Renal cortex interstitium (tissue), 15 donors: ENCODE measurements at places on chromosomes 3 and 15.

- DNase-seq, result no peak
Measured at GRCh38 chr3:111212511-111212910, 140.9 kb downstream of the NECTIN3 start.

DNA sequence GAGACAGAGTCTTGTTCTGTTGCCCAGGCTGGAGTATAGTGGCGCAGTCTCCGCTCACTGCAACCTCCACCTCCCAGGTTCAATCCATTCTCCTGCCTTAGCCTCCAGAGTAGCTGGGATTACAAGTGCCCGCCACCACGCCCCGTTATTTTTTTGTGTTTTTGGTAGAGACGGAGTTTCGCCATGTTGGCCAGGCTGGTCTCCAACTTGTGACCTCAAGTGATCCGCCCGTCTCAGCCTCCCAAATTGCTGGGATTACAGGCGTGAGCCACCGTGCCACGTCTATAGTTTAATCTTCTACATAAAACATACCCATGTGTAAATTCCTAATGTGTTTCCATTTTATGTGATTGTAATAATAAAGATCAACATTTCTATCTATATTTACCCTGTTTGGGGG lies 1.7 kb downstream of the GALK2 start:
- DNase-seq, result no peak

- no peak for DNase-seq
Measured at GRCh38 chr3:118846176-118846575, 188.5 kb downstream of the IGSF11 start.

DNA sequence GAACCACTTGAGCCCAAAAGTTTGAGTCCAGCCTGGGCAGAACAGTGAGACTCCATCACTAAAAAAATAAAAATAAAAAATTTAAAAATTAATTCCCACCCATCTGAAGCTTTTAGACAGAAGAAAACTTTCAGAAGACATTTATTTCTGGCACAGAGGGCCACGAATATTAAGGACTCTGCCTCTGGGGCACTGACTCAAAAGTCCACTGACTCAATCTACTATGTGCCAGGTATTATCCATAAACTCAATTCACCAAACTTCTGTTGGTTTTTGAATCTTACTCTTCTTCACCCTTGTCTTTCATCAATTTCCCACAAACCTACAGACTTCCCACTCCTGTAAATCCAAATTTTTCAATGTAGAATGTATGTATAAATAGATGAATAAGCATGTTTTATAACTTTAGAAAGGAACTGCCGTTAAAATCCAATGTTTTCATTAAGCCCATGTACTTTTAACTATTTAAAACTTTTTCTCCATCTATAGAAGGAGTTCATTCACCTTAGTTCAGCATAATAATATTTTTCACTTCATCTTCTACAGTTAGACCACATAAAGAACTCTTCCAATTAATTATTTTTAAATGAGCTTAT lies 19.9 kb downstream of the ATP13A3 start:
- DNase-seq, result no peak

DNA sequence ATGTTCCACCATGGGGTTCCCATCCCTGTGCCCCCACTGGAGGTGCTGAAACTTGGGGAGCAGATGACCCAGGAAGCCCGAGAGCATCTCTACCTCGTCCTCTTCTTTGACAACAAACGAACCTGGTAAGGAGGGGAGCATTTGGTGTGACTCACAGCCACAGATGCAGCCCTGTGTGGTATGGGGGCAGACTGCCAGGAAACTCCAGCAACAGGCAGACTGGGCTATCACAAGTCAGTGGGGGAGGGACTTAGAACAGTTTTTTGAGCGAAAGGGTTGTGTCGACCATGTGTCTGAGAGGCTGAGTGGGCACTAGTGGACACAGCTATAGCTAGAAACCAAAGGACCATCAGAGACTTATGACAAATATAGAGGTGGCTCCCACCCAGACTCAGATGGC lies 3.4 kb upstream of the OGG1 start:
- no peak for DNase-seq

- no peak for DNase-seq
Measured at GRCh38 chr15:28014623-28015200, 84.4 kb downstream of the OCA2 start.

DNA sequence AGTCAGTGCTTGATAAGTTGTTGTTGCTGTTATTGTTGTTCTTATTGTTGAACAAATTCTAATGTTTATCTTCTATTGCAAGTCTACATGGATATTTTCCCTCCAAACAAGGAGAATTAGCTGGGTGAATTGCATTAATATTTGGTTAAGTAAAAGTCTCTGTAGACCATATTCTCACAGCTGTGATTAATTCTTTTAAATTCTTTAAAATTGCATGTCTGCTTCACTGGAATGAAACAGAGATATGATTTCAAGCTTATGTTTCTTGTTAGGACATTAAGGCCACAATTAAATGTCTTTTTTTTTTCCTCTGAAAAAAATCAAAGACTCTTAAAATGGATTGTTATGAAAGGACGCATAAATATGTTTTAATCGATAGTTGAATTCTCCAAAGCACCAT lies 153.4 kb downstream of the EBLN2 start:
- no peak for DNase-seq

GRCh38 chr3:133457465-133458067 lies 57.7 kb downstream of the BFSP2 start:
- DNase-seq, result no peak

GRCh38 chr3:181969925-181970324 lies 258.2 kb downstream of the SOX2 start:
- DNase-seq, result no peak

DNA sequence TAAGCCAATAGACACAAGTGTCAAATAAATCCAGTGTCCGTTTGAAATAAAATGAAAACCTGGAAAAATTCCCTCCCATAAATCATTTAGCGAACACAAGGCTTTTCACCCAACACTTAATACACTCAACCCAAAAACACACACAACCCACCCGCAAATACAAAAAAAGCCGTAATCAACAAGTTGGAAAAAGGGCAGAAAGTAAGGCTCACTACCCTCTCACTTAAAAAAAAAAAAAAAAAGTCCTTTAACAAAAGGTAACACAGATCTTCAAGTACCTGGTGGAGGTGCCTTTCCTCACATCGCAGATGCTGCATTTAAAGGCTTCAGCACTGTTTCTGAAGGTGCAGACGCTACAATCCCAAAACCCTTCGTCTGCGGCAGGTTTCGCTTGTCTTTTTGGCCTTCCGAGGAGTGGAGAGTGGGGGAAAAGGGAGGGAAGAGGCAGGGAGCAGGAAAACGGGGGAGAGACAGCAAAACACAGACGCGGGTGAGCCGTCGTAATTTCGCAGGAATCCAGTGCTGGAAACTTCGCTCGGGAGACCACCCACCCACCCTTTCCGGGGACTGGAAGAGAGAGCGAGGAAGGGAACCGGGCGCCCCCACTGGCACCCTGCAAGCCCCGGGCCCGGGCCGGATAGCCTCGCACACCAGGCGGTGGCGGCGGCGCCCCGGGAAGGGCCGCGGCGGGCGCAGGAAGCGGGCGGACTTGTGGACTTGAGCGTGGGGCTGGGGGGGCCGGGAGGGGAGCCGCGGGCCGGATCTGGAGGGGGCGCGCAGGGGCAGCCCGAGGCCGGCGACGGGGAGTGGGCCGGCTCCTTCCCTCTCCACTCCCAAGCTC lies 401.8 kb downstream of the SHQ1 start:
- no peak for DNase-seq

DNA sequence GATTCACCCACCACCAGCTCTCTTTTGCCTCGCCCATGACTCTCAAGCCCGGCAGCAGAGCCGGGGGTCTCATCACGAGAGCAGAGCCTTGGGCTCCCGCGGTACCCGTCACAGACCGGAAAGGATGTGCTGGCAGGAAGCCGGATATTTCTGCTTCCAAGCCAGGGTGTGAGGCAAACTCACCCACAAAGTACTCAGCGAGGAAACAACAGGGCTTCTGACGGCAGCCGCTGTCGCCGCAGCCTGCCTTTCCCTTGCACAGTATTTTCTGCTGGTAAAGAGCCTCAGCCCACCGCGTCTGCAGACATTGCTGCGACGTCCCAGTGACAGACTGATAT lies 119.9 kb downstream of the NSMCE3 start:
- no peak for DNase-seq

- DNase-seq, result no peak
Measured at GRCh38 chr3:116069024-116069423, 376.3 kb downstream of the LSAMP start.

GRCh38 chr3:141454054-141454453 lies 32.8 kb upstream of the RASA2 start:
- DNase-seq, result no peak

DNA sequence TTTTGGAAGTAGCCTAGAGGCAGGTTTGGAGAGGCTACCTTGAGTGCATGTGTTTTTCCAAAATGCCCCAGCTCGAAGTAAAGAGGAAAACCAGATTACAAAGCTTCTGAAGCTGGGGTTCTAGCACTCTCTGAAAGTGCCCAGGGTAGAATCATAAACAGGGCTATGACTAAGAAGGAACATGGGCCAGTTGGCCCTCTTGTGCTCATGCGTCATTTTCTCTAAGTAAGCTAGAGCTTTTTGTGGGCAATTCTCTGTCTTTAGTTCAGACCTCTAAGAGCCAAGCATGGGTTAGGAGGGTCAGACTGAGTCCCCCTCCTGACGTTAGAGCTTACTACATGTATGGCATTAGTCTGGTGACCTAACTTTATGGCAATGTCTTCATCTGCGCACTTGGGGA lies 129.5 kb upstream of the UMPS start:
- DNase-seq, result no peak

DNA sequence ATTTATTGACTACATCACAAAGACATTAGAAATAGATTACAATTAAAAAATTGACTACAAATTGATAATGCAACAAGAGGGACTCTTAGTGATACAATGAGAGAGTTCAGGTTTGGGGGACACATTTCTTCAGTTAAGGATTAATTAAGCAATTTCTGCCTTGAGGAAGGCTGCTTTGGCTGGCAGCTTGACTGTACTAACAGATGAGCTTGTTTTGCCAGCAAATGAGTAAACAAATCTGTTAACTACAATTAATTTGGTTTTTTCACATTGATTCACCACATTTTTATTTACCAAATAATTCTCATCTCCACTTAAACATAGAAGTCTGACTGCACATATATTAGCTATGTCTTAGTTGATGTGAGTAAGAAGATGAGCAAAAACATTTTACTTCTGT lies 183.6 kb upstream of the ZNF385D start:
- no peak for DNase-seq

- DNase-seq, result no peak
Measured at GRCh38 chr3:35675206-35675605, 35.9 kb downstream of the ARPP21 start.

DNA sequence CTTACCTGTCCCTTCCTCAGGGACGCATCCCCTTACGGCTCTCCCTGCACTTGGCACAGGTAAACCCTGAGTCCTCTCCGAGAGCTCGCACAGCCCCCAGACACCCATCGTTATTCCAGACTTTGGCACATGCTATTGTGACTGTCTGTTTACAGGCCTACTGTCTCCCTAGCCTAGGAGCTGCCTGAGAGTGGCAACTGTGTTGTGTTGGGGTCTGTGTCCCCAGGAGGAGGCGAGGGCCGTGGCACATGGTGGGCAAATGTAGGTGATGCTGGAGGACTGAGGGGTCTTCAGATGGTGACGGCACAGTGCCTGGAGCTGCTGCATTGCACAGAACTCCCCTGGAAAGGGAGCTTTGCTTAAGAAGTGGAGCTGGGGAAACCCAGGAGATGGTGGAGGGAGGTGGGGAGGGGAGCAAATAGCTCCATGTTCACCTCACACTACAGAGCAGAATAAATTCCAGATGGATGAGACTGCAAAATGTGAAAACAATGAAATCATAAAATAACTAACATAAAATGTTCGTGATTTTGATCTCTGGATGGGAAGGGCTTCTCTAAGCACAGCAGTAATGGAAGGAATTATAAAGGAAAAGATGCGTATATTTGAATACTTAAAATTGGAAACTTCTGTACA lies 96.5 kb downstream of the SMAD6 start:
- no peak for DNase-seq

- DNase-seq, result no peak
Measured at GRCh38 chr3:178170698-178171535, 365.3 kb upstream of the KCNMB2 start.

DNA sequence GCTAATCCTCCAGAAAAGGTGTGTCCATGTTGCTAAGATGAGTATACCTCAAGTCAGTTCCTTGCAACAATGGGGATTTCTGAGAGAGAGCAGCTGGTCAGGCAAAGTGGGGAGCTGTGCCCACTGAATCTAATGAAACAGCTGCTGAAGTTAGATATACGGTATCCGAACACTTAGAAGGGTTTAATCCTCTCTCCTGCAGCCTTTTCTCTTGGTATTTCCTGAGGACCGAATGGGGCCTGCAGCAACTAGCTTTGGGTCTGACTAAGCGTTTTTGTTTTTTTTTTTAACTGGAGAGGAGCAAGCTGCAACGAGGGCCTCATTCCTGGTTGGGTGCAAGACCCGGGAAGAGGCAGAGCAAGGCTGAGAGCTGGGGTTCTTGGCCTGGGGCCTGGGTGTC lies 37.6 kb upstream of the BNC1 start:
- no peak for DNase-seq

DNA sequence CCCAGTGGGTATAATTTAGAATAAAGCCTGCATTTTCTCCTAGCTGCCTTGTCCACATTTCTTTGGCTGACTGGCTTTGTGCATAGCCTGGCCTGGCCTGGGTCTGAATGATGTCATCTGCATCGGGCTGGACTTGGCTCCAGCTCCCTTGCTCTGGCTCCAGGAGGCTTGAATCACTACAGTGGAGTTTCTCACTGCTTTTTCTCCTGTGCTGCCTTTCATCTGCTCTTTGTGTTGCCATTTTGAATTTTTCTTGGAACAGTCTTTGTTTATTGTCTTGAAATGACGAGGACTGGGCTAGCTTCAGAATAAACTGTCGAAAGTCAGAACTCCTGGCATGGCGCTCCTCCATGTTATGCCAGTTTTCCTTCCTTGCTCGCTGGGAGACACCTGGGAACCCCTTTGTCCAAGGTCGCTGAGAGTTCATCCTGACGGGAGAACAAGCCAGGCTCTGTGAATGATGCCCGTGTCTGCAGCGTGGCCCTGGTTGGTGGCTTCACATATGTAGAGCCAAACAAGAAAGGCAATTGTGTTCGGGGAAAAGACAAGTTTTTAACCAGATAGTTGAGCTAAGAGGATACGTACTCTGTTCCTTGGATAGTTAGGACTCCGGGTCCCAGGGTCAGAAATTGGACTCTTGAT lies 258.9 kb downstream of the PDZRN3 start:
- no peak for DNase-seq

DNA sequence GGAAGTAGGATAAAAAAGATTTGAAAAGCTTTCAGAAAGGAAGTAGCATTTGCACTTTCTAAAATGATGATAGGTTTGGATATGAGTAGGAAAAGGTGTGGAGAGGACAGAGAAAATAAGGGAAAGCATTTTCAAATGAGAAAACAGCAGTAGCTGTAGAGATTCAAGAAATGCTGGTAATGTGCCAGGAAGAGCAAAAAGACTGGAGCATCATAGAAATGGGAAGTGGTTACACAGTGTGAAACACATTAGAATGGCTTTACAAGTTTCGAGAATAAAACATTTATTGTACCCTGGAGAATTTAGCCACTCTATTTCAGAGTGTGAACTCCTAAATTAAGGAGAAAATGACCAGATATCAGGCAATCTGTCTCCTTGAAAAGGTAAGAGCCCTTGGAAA lies 108.3 kb upstream of the CHL1 start:
- no peak for DNase-seq

- no peak for DNase-seq
Measured at GRCh38 chr3:196650740-196651311, 11.3 kb downstream of the NRROS start.

GRCh38 chr3:186413615-186414415 lies 51.8 kb upstream of the DGKG start:
- no peak for DNase-seq

- no peak for DNase-seq
Measured at GRCh38 chr3:195101927-195102608, 168.9 kb downstream of the XXYLT1 start.
